Activated CD8-positive, alpha-beta memory T cell treated with anti-CD3 and anti-CD28 coated beads, Interleukin-2, amount 10 ng/mL, durations not matched to agents 7 days and 5 days (primary cell): ENCODE measurements at places on chromosomes 11 and 22. TPM values are rescaled to one million over a fixed set of nuclear protein-coding genes. Genes with fewer than 3 reads are reported as not detected.
A peak's percentile ranks its signal among the peaks of the same experiment; 100 is the strongest.

KDM4E gene
- not detected for total RNA-seq

DNA sequence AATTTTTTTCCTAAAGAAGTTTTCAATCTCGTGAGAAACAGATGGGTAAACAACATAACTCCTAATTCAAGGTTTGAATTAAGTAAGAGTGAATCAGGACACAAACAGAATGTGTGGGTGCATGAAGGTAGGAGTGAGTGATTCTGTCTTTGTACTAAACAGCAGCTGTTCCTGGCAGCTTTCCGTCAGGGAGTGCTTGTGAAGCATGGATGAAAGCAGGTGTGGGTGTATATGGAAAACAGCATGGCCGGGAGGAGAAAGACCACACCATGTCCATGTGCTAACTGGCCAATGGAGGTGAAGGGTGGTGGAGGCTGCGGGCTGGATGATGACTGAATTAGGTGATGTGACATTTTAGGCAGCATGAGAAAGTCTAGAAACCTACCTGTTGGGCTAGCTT, 49.6 kb downstream of the BARX2 start:
- no peak for DNase-seq

DNA sequence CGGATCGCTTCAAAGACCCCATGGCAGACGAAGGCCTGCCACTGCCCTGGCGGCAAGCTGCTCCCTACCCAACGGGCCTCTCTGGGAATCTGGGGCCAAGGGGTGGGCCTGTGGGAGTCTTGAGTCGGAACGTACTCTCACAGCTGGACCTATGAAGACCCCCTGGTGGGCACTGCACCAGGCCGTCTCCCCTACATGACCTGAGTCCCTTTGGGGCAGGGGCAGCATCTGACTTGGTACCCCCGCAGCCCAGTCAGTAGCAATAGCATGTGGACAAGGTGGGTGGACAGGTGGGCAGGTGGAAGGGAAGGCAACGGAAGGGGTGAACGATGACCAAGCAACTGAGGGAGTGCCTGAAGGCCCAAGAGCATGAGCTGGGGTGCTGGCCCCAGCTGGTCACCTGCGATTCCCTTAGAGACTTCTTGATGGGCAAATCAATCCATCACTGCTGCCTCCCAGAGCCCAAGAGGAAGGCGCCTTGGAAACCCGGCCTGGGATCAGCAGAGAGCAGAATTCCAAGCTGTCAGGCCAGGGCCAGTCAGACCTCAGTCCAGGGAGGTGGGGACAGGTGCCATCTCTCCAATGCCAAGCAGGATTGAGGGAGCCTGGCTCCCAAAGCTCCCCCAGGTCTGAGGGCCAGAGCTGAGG, 35.3 kb downstream of the ARAP1 start:
- no peak for DNase-seq

GRCh38 chr22:28980326-28980725, 81.3 kb downstream of the C22orf31 start:
- no peak for DNase-seq

GRCh38 chr11:119590651-119591351, 138.2 kb downstream of the NECTIN1 start:
- DNase-seq = no peak

- DNase-seq = peak; percentile 48
Measured at GRCh38 chr11:133821776-133822175, 23.5 kb downstream of the SPATA19 start.
